Esophagus squamous epithelium (tissue), 5 donors: ENCODE measurements at places on chromosomes 5 and 9.

- no peak for DNase-seq
Measured at GRCh38 chr5:6730807-6731206, 17.6 kb downstream of the TENT4A start.

GRCh38 chr9:76650692-76651091 is 113.5 kb upstream of the PCA3 start:
- no peak for DNase-seq

GRCh38 chr9:22682536-22682935 is 235.9 kb downstream of the DMRTA1 start:
- DNase-seq, result no peak

DNA sequence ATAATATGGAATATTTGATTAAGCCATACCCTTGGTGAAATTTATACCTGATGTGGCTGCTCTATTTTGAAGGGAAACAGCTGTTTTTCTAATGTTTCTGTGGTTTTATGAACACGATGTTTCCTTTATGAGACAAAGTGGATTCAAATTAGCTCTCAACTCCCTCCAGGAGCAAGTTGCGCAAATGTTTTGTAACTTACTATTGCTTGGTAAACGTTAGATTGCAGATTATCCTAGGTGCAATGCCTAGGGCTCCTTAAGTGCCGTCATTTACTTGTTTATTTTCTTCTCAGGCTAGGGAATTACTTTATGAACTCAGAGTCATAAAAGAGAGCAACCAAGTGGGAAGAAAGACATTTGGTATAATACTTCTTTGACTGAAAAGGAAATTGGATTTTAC is 763.1 kb downstream of the TAF11L14 start:
- no peak for DNase-seq

DNA sequence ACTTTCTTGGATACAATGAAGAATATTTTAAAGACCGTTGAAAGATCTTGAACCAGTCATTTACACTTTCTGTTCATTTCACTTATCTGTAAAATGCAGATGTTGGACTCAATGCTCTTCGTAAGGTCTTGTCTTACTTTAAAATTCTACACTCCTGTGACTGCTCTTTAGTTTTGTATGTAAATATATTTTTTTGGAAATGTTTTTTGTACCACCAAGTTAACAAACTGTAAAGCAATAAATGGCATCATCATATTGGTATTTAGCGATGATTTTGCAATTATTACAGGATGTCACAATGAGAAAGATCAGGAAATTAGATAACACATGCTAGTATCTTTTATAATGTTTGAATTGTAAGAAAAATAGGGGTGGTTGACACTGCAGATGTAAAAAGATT is 80.8 kb upstream of the GNAQ start:
- no peak for DNase-seq

DNA sequence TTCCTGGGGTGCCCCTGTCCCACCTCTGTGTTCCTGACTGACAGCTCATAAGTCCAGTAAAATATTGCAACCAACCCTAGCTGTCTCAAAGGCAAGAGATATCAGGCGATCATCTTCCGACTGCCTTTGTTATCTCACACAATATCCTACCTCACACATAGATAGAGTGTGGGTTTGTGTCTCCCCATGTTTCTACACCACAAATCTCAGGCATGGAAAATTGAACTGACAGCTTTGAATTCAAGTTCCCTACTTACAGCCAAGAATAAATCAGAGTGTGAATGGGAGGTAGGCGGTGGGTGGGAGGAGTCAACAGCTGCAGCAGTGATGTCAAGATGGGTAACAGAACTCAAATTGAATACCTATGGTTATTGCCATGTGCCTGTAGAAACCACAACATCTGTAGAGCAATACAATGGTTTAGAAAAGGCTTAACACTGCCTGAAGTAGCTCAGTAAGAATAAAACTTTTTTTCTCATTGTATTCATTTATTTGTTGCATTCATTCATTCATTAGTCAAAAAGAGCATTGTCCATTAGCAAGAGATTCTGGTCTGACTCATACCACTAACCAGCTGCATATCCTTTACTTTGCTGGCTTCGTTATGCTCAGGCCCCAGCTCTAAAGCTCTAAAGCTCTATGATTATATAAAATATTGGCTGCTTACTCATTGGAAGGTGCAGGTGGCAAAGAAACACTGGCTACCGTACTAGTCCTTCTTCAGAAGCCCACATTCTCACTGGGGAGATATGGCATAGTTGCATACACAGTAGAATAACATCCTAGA is 108.2 kb upstream of the DMAC1 start:
- DNase-seq, result no peak

GRCh38 chr5:141965071-141965470 is 3.8 kb upstream of the RNF14 start:
- no peak for DNase-seq

GRCh38 chr5:115758356-115758755 is 58.1 kb downstream of the CDO1 start:
- DNase-seq, result no peak

- DNase-seq, result no peak
Measured at GRCh38 chr9:127524373-127524772, 73.1 kb downstream of the LRSAM1 start.

GRCh38 chr5:56384186-56384585 is 151.1 kb upstream of the ANKRD55 start:
- no peak for DNase-seq

GRCh38 chr9:9212963-9213362 is 1399.8 kb downstream of the PTPRD start:
- no peak for DNase-seq

DNA sequence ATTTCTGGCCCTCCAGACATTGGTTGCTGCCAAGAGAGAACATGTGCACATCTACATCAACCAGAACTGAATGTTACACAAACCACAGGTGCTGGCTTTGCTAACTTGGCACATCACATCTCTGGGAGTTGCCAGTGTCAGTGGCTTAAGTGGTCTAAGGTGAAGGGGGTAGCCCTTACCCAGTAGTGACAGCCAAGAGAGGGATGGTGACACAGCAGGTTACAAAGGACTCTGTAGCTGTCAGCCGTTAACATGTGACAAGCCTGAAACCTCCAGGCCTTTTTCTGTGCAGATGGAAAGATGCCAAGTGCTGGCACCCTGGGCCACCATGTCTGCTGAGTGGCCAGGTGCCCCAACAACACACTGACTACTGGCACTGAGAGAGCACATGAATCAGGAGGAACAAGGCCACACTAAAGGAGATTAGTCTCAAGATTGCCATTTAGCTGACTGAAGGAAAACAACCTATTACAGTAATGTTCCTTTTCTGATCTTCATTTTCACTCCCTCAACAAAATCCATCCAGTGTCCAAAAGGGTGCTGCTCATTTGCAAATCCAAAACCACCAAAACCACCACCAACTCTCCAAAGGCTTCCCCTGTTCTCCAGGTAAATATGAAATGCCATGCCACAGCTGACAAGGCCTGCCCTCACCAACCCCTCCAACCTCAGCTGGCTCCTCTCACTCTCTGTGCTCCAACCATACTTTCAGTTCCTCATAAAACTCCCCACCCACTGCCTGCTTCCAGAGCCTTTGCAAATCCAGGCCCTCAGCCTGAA is 20.2 kb downstream of the SIL1 start:
- DNase-seq, result no peak

- no peak for DNase-seq
Measured at GRCh38 chr9:79742110-79742721, 170.5 kb downstream of the TLE4 start.

DNA sequence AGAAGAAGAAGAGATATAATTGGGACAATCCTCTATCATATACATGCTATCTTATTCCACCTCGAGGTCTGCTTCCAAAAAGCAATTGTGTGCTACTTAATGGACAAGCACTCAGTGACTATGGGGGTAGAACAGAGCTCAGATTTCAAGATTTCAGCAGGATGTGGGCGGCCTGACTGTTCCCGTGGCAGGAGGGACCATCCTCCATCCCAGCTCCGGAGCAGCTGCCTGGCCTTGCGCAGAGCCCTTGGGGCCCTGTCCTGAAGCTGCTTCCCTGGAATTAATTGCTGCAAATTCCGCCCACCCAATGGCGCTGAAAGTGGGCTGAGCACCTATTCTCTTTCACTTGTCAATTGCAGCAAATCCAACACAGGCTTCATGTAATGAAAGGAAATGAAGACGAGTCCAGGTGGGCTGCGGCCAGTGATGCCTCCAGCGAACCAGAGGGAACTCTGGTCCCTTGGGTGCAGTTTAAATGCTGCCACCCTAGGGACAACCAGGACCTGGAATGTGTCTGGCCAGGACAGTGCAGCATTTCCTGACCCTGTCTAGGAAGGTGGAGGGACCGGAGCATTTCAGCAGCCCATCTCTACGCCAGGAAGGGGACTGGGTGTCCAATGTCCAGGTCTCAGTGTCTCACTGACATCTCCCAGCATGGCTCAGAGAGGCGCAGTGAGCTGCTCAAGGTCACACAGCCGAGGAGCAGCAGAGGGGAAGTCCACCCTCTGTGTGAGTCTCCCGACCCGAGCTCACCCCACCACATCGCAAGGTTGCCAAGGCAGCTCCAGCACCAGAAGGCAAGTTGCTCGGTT is 50.5 kb upstream of the FCN1 start:
- no peak for DNase-seq
